ENCODE measurements at places on chromosomes 6 and 20.

DNA sequence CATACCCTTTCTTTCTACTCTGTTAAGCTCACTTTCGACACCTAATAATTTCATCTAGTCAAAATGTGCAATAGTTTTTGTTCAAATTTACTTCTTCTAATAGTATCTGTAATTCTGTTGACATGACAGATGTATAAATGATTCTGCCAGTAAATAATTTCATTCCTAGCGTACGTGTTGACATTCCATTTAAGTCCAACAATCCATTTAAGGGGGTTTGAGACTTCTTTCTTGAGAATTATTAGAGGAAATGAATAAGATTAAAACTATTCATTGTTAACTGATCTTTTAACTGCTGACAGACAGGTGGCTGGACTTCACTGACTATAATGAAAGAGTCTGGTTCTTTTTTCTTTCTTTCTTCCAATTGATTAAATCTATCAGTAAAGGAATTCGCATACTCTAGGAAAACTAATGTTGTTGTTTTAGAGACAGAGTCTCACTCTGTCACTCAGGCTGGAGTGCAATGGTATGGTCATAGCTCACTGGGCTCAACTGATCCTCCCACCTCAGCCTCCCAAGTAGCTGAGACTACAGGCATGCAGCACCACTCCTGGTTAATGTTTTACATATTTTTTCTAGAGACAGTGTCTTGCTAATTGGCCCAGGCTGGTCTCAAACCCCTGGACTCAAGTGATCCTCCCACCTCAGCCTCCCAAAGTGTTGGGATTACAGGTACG, 55.9 kb downstream of the MAP3K5 start:
- no peak for DNase-seq

GRCh38 chr6:151060096-151060765, 179.5 kb upstream of the AKAP12 start:
- DNase-seq = no peak

DNA sequence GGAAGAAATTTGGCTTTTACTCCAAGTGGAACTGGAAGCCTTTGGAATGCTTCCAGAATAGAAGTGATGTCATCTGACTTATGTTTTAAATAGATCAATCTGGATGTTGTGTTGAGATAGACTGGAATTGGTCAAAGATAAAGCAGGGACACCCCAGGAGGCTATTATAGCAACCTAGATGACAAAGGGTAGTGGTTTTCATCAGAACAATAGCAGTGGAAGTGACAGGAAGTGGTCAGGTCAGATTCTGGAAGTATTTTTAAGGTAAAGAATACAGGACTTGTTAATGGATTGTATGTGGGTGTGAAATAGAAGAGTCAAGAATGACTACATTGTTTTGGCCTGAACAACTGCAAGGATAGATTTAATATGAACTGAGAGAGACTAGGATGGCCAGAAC, 191.4 kb downstream of the ADGRB3 start:
- DNase-seq = no peak

DNA sequence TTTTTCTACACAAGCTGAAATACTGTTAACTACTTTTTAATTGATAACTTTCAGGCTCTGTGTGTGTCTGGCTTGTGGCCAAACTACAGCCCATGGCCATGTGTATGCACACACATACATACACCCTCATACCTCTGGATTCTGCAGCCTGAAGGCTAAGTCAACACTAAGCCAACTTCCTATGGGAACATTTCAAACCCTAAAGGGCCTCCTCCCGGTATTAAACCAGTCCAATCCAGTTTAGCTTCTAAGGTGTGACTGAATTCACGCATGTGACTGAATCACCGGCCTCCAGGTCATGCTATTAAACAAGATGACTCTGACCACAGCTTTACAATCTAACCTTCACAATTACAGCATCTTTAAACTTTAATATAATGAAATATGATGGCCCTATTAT, 20.7 kb upstream of the DST start:
- DNase-seq = no peak

- no peak for DNase-seq
Observed at GRCh38 chr20:49593466-49594142, 25.7 kb upstream of the PTGIS start.

DNA sequence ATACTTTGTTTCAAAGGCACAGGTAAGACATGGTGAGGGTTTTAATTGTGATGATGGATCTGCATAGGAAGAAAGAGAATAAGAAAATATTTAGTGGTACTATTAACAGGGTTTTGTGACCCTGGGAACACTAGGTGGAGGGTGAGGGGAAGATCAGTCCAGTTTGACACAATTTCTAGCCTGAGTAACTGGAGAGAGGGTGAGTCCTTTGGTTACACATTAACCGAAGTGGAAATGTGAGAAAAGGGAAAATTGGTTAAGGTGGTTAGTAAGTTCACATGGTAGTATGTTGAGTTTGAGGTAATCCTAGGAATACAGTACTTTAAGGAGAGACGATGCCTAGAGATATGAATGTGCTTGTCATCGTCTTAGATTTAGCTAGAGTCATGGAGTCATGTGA, 54.8 kb upstream of the POU3F2 start:
- no peak for DNase-seq

DNA sequence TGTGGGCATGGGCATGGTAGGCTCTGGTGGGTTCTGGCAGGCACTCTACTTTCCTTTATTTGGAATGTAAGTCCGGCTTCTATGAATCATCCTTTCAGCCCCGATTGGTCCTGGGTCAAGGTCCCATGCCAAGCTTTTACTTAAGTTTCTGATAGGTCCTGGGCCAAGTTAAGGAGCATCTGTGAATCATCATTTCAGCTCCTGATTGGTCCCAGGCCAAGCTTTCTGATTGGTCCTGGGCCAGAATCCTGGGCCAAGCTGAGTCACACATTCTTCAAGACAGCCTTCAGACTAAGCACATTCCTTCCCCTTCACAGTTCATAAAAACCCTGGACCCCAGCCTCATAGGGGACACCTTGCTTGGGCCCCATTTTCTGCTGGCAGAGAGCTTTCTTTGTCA, 231.0 kb upstream of the EYS start:
- no peak for DNase-seq

DNA sequence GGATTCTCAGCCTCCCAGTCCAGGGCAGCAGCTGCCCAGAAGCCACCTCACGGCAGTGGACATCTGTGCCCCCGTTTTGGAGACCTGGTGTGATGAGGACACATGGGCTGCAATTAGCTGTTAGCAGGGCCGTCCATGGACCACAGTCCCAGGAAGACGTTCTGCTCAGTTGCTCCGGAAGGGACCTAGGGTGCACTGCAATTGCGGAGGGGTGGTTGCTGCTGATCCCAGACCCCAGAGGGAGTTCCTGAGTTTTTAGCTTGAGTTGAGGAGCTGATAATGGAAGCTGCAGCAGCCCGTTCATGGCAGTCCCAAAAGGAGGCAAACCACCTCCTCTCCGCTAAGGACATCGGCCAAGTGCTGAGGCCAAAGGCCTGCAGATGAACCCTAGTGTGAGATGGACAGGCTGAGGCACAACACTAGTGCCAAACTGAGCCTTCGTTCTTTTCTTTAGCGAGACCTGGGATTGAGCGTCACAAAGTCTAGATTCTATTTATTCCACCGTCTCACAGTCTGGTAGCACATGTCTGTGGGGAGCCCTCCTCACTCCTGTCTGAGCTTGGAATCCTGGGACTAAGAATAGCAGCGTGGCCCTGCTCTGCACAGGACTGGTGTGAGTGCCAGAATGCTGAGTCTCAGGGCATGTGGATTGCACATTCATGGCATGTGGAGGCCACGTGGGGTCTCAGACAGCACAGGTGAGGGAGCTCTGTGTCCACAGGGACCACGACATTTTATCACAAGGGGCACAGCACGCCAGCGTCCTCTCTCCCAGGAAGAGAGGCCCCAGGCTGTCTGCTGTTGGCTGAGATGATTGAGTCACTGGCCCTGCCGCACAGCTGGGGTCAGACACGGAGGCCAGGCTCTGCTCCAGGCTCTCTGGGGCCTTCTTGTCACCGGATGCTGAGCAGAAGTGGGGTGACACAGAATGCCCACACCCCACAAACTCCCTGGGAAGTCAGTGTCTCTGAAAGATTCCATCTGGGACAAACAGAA, 113.4 kb downstream of the PSMB1 start:
- DNase-seq = no peak

GRCh38 chr6:12528581-12529363, 187.8 kb upstream of the PHACTR1 start:
- no peak for DNase-seq

DNA sequence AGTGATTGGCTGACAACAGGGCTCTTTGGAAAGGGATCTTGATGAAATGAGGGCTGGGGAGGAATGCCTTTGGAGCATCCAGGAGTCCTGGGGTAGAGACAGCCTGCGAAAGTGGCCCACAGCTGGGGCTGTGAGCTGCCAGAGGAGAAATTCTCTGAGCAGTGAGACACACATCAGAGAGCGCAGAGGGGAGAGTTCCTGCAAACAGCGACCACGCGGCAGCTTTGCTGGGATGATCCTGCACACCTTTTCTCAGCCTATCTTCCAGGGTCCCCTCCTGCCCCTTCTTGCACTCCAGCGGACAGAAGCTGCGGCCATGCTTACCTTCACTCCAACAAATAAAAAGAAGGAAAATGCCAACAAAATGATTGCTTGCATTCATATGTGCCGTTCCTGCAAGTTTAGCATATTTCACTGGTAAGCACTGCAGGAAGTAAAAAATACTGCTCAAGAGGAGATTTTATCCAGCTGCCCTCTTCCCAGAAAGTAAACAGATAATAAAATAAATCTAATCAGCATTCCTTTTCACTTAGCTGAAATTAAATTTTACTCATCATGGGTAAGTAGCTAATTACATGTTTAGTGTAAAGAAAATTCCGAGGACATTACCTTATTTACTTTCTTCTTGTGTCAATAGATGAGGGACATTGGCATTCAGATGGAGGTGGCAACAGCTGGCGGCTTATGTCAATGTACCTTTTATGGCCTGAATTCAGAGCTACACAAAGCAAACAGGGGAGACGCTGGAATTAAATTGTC, 339.9 kb upstream of the ARID1B start:
- DNase-seq = no peak

GRCh38 chr6:5484692-5485091, 223.4 kb downstream of the FARS2 start:
- no peak for DNase-seq

DNA sequence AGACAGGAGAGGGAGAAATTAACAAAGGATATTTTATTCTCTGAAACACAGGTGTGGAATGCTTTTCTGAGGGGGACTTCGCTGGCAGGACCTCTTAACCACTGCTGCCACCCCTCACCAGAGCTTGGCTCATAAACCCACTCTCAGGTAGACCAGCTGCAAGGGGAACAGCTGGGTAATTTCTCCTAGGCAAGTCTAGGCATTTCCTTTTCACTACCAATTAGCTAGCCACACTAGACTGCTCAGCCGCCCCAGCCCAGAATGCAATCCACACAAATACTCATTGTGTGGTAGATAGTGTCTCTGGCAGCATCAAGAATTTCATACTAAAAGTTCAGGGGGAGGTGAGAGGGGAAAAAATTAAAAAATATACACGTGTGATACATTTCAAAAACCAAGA, 267.6 kb upstream of the ID4 start:
- DNase-seq = no peak

DNA sequence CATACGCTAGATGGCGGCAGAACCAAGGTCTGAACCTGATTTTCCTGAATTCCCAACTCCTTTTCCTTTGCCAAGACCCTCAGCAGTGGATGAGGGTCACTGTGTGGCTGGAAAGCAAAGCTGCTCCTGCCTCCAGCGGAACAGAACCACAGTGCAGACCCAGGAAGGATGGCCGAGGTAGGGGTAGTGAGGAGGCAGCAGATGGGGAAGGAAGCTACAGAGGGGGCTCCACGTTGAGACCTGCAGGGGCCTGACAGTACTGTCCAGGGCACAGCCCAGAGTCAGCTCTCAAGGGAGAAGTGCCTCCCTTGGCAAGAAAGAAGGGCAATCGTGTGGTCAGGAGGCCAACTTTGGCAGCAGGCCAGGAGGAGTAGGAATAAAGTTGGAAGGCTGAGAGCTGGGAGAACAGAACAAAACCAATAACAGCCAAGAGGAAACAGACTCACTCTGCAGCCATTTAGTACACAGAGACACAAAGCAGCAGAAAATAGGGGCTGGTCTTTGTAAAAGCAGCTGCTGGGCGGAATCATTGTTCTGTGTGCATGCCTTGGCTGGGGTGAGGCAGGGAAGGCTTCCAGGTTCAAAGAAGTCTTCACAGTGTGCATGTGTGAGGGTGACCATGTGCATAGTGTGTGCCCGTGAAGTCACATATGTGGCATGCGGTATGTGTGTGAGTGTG, 3.1 kb downstream of the GABRR2 start:
- no peak for DNase-seq

DNA sequence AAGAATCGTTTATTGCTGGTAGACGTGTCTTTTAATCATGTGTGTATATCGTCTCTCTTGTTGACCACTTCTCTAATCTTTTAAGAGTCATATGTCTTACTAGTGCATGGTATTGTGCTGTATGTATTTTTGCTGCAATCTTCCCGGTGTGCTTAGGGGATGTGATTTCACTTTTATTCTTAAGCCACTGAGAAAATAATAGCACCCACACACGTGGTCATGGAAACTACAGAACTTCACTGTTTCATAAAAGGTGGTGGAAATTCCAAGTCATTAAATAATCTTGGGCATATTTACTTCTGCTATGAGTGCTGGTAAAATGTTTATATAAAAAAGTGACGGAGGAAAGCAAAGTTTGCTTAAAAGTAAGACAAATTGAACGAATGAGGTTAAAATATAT, 3.0 kb upstream of the CDYL start:
- DNase-seq = no peak

- no peak for DNase-seq
Observed at GRCh38 chr6:13234130-13234529, 94.2 kb downstream of the TBC1D7 start.

DNA sequence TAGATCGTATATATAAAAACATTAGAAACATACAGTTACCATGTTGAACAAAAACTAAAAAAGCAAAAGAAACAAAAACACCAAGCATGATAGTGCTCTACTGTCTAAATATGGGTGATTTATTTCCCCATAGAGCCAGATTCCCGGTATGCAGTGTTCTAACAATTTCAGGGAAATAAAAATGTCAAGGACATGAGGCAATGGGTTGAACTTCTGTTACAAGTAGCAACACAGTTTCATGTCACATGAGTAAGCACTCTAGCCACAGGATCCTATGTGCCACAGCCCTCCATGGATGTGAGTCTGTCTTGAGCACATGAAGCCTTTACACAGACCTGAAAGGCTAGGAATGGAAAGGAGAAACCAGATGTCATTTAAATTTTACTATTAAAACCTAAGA, 96.0 kb downstream of the MAP3K5 start:
- no peak for DNase-seq

- no peak for DNase-seq
Observed at GRCh38 chr6:148250975-148251685, 91.5 kb upstream of the SASH1 start.

GRCh38 chr20:38217791-38218565, 42.6 kb downstream of the KIAA1755 start:
- no peak for DNase-seq

DNA sequence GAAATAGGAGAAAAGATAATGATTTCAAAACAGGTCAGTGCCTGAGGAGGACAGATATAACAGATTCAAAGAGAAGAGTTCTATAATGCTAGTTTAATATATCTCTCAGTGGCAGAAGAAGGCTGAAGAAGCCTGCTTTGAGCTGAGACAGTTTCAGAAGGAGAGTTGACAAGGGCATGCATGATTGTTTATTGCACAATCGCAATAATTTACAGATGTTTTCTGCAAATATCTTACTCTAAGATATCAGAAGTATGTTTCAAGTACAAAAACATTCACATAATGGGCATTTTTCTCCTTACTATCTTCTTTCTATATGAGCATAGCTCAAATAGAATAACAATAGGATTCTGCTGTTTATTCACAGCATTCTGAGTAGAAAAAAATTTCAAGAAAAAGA, 557.7 kb upstream of the NRSN1 start:
- DNase-seq = no peak

- DNase-seq = no peak
Observed at GRCh38 chr6:143179901-143180612, 119.4 kb downstream of the AIG1 start.
